ENCODE measurements at places on chromosomes 3 and 15.

DNA sequence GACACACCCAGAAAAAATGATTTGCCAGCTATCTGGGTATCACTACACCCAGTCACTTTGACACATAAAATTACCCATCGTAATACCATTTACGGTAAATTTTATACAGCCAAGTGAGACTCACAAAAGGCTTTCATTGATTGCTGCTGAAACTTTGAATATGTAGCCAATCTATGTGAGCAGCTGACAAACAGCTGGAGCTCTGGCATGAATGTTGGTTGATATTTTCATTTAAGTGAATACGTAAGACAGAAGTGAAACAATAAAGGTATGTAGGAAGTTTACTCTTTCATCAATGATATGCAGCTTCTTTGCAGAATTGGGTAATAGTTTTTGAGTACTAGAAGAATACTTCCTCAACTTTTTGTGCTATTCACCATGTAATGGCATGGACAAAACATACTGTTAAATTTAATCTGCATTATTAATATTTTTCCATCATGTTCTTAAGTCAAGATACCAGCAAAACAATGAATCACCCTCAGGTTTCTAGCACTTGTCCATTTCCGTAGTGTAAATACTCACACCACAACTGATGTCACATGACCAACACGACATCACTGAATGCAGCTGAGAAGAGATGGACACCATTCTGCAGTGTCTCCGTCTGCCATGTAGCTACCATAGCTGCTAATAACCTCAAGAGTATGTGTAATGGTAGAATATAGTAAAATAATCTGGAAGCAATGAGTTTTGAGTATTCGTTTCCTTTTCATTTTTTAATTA, 205.9 kb upstream of the HES1 start:
- no peak for DNase-seq

DNA sequence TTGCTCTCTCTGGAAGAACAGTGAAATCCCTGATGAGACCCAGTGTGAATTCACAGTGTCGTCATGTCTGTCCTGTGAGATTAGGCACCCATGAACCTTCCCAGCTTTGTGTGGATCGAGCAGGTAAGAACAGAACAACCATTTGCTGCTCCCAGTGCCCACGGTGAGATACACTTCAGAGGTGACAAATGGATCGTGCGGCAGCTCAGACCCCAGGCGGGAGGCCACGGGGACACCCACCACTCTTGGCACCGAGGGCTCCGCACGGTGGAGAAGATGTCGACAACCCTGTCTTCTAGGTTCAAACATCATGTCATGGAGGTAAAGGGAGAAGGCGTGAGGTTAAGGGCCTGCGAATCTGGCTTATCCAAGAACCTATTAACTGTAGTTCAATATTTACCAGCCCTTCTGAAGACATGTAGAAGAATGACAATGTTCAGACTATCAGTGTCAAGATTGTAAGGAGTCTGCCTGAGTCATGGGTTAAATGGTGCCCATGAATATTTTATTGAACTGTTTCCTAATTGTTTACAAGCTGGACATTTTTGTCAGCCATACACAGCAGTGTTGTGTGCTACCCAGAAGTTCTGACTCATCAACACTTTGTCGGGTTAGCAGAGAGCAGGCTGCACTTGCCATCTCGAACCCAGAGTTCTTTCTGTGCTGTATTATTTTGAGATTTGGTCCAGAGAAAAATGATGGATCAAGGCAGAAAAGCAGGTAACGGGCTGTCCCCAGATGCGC, 15.5 kb upstream of the PCSK6 start:
- no peak for DNase-seq

DNA sequence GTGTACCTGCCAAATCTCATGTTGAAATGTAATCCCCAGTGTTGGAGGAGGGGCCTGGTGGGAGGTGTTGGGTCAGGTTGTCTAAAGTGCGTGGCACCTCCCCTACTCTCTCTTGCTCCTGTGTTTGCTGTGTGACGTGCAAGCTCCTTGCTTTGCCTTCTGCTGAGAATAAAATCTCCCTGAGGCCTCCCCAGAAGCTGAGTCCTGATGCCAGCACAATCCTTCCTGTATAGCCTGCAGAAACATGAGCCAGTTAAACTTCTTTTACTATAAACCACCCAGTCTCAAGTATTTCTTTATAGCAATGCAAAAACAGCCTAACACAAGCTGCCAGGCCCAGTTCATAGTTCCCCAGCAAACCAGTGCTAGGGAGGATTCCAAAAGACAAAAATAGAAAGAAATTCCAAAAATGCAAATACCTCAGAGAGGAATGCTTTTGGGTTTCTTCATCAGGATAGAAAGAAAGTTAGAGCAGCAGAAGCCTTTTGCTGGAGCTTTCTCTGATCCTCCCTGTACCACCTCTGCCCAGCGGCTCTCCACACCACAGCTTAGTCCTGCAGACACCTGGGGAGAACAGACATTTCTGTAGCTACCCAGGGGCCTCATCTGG, 25.9 kb upstream of the CDV3 start:
- no peak for DNase-seq

DNA sequence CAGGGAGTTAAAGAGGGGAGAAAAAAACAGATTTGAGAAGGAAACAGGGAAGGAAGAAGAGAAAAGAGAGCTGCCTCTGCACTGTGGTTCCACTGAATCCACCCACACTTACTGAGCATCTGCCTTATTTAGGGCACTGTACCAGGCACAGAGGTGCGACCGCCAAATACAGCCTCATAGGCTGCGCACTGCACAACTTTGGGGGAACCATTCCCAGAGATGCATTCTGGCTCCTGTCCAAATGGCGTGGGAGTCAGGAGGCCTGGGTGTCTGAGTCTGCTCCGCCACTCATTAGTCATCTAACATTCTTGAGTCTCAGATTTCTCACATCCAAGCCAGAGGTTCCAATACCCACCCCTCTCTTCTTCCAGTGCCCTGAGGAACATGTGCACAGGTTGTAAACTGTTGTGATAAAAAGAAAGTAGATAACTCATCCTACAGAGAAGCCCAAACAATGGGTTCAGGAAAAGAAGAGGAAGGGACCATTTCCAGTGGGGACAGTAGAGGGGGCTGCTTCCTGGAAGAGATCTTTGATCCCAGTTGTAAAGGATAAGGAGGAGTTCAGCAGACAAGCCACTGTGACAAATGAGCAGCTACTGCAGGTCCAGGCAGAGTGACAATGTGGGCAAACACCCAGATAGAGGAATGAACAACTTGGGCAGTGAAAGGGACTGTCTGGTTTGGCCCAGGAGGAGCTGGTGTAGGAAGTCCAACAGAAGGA, 254.6 kb downstream of the UACA start:
- no peak for DNase-seq

- no peak for DNase-seq
These were observed 15.2 kb downstream of the ITPR1 start for GRCh38 chr3:4508048-4508981.

DNA sequence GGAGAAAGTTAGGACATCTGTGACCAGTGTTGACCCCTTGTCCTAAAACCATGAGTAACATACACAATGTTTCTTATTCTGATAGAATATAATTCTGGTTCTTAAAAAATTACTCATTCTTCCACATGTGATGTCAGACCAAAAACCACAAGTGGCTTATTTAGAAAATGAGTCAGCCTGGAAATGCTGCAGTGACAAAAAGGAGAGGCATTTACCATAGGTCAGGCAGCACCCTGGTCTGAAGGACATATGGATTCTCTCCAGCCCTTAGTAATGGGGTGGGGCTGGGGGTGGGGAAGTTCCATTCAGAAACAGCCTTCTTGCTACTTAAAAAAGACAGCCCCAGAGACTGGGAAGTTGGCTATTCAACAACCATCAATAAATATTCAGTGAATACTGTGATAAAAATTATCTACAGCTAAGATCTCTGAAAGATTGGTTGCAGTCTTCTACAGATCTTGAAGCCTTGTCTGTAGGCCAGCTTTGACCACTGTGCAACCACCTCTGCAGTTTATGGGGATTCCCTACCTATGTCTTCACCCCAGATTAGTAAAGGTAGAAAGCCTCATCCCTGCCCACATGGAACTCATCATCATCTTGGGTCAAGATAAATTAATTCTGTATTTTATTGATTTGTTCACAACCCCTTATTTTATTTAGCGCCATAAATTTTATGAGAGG, 34.9 kb upstream of the TIMP4 start:
- no peak for DNase-seq

DNA sequence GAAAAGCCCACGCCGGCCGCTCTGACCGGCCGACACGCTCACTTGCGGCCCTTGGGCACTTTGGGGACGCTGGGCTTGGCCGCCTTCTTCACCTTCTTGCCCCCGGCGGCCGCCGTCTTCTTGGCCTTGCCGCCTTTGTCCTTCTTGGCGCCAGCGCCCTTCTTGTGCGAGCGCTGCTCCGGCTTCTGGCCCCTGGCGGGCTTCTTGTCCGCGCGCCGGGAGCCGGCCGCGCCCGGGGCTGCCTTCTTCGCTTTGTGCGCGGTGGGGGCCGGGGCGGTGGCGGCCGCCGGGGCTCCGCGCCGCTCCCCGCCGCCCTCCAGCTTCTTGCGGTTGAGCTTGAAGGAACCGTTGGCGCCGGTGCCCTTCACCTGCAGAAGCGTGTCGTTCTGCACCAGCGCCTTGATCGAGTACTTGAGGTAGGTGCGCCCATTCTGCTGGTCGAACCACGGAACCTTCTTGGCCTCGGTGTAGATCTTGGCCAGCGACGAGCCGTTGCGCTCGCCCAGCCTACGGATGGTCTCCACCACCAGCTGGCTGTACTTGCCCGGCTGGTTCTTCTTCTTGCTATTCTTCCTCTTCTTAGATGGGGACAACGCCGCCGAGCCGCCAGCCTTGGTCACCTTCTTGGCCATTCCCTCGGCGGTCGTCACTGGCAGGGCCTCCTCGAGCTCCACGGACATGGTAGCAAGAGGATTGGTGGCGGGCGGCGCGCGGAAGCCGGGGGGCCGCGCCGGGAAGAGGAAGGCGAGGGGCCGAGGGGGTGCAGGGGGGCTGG, 36.7 kb downstream of the HMCES start:
- no peak for DNase-seq

DNA sequence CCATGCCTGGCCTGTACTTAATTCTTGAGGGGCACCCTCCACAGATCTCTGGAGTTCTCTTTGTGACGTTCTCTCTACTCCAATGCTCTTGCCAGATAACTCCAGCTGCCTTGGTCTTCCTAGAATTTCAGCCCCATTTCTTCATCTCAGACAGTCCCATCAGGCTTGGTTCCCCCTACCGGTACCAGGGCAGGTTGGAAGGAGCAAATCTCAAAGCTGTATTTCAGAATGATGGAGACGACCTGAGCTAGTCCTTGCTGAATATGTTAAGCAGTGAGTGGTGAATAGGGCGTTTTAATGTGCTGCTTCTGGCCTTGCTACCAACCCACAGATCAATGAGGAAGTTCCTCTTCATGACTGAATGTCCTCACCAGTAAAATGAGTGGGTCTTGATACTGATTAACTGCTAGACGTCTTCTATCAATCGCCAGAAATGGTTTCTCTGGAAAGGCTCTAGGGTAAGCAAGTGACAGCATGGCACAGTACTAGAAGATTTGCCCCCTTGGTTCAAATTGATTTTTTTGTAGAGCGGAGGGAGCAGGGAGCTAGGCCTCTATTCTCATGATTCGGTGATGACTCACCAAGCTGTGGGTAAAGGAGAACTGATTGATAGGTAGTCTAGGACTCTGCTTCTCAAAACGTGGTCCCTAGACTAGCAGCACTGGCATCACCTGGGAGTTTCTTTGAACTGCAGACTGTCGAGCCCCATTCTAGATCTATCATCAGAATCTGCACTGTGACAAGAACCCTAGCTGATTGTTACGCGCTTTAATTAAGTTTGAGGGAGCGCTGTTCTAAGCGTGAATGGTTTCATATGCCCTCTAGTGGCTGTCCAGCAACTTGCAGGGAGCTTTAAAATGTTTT, 67.8 kb downstream of the UBP1 start:
- DNase-seq, result peak; percentile 21
